ENCODE measurements at places on chromosomes 7 and 10. TPM values are rescaled to one million over a fixed set of nuclear protein-coding genes. Genes with fewer than 3 reads are reported as not detected.

GRCh38 chr7:156892081-156892800 lies 742 bp downstream of the LMBR1 start:
- no peak for DNase-seq

- DNase-seq = no peak
Measured at GRCh38 chr7:111401516-111401915, 160.8 kb downstream of the IMMP2L start.

DNA sequence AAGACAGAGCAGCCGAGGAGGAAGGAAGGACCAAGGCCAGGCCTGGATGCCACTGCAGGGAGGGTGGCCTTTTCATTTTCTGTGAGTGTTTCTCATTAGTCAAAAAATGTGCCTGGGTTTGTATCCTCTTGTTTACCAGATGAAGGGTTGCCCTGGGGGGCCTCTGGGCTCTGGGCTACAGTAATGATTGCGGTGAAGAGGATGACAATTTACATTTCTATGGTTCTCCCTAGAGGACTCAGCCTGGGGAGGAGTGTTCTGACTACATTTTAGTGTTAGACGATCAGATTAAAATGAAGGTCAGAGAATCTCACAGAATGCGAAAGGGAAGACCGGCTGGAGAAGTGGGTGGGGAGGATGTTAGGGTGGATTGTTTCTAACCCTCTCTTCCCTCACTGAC lies 108.0 kb upstream of the KMT2C start:
- no peak for DNase-seq

GRCh38 chr10:17208476-17208875 lies 7.0 kb upstream of the TRDMT1 start:
- no peak for DNase-seq

DNA sequence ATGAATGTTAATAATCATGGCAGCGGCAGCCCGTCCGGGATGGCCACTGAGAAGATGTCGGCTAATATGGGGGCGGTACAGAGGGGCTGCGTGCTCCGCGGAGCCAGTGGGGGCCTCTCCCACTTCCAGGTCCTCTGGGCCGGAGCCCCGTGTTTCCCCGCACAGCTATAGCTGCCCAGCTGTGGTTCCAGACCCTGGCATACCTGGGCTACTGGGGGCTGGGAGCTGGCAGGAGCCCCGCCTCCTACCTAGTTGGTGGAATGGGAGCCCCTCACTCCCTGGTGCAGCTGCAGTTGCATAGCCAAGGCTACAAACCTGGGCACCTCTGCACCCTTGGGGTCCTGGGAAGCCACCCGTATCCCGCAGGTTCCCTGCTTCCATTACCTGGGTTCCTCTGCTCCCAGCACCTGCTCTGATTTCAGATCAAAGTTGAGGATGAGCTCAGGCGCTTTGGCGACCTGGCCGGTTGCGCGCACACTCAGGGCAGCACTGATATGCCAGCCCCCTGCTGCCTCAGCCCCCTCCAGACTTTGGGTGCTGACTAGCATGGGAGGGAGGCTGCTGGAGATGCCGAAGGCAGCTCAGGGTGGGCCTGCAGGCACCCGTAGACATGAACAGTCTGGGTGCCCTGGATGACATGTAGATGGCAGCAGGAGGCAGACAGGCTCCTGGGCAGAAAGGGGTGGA lies 236.5 kb upstream of the SEMA3D start:
- DNase-seq = no peak

DNA sequence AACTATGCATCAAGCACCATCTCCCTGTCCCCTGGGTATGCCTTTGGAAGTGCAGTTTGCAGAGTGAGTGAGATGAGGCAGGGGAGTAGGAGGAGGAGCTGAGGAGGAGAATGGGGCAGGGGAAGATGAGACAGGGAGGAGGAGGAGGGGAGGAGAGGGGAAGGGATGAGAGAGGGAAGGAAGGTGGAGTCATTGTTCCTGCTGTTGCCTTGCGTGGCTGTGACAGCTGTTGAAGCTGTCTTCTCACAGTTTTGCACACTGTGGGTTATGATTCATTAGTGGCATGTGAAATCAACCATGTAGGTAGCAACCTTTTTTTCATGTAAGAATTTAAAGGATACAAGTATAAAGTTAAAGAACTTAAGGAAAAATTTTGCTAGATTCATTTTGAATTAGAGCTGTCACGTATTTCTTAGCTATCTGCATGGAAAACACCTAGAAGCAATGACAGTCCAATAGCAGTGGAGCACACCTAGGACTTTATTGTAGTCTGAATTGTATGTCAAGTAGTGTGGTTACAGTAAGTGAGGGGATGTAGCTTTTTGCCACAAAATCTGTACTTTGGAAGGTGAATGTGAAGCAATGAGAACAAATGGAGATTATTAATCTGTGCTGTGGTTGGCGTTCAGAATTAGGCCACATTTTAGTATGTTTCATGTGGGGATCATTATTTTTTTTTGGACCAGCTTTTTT lies 21.7 kb downstream of the CCM2 start:
- DNase-seq = no peak

Gene MACC1
- 6.9 TPM for total RNA-seq

Gene MSS51
- 1.5 TPM for total RNA-seq

Gene ANKRD61
- total RNA-seq = not detected

Gene SRPK2
- total RNA-seq = 47.1 TPM

Gene SPDYE11
- total RNA-seq = not detected

Gene GNAT3
- total RNA-seq = not detected

Gene RTKN2
- total RNA-seq = 2.5 TPM

Gene COL26A1
- not detected for total RNA-seq

All from vagina (tissue), 2 donors.